ENCODE measurements at places on chromosomes 5 and 9.

- peak; percentile 46 for DNase-seq
Observed at GRCh38 chr9:4678679-4679267, 596 bp upstream of the CDC37L1 start.

DNA sequence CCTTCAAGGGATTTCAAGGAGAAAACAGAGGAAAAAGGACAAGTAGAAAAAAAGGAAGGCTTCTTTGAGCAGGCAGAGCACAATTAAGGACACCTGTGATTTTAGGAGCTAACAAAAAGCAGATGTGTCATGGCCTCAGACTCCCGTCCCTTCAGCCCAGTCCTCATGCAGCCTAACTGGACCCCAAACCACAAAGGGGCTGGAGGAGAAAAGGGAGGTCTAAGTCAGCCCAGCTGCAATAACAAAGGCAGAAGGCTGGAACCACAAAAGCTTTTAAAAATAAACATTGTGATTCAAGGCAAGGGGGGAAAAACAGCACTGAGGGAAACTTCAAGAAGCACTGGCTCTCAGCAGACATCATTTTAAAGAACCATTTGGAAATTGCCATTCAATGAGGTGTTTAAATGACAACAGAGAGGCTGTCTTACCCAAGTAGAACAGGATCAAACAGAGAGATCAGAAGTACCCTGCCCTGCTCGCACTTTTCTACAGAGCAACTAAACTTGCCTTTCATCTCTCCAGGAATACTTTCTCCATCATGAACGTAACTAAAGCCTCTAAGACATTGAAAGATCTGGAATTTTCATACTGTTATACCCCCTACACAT, 89.3 kb downstream of the SEMA5A start:
- no peak for DNase-seq

DNA sequence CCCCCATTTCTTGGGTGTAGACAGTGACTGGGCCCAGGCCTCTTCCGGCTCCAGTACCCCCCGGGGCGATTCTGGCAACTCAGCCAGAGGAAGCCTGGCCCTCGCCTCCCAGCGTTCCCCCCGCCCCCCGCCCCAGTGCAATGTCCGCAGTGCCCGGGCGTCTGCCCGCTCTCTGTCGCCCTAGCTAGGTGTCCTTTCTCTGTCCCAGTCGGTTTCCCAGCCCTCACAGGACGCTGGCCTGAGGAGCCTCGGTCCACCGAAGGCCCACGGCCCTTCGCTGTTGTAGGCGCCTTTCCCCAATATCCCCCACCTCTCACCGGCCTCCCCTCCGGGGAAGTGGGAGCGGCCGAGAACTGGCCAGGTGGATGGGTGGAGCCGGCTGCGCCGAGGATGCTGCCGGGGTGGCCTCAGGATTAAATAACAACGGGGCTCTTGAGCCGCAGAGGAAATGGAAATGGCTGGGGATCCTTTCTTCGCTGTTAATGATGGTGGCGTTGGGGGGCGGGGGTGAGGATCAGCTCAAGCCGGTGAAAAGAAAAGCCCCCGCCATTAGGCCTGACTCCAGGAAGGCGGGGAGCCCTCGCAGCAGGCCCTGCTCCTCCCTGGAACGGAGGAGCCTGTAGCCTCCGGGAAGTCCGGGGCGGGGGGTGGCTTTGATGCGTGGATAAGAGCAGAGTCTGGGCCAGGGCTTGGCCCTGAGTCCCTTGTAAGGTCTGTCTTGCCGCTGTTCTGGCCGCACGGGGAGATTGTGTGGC, 1.1 kb upstream of the SPRY4 start:
- peak; percentile 19 for DNase-seq

DNA sequence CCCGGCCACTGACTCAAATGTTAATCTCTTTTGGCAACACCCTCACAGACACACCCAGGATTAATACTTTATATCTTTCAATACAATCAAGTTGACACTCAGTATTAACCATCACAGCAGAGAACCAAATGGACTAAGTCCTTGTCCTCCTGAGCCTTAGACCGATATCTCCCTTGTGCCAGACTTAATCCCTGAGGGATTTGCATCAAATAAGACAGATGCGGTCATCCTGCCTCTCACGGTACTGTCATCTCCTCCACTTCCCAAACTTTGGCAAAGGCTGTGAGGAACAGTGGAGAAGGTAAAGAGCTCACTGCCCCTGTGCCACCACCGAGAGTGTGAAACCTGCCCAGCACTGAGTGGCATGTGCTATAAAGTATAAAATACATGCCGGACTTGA, 6.5 kb upstream of the PRRC2B start:
- no peak for DNase-seq

- no peak for DNase-seq
Observed at GRCh38 chr5:129853588-129853987, 50.7 kb upstream of the CHSY3 start.

DNA sequence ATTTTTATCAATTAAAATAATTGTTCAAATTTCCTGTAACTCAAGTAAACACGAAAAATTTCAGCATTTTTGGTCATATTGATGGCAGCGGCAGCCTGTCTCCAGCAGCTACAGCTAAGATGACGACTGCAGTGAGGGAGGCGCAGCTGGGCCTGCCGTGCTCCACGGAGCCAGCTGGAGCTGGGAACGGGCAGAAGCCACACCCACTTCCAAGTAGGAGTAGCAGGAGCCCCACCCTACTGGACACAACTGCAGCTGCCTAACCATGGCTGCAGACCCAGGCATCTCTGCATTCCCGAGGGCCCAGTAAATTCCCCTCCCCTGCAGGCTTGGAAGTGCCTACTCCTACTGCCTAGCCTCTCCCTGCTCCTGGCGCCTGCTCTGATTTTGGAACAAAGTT, 2031.7 kb downstream of the EFNA5 start:
- no peak for DNase-seq

GRCh38 chr9:26058111-26058895, 380.1 kb upstream of the TUSC1 start:
- no peak for DNase-seq
